ENCODE measurements at places on chromosomes 16 and 17.

- no peak for DNase-seq
These were observed 20.3 kb downstream of the ANKRD40 start for GRCh38 chr17:50687200-50688066.

GRCh38 chr17:66837226-66837625 lies 2.3 kb downstream of the CACNG5 start:
- no peak for DNase-seq

DNA sequence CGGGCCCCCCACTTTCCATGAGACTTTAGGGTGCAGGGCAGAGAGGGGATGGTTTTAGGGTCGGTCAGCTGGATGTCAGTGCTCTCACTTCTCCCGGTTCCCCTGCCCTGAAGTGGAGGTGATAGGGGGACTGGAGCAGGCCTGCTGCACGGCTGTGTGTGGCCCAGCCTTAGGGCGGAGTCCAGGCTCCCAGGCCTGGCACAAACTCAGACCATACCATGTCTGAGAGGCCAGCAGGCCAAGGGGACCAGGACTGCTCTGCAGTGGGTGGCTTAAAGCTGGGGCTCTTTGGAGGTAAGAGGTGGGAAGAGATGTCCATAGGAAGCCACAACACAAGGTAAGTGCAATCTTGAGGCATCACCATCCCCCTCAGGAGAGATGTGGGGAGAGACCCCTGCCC lies 8.3 kb downstream of the TFAP4 start:
- DNase-seq, result no peak

DNA sequence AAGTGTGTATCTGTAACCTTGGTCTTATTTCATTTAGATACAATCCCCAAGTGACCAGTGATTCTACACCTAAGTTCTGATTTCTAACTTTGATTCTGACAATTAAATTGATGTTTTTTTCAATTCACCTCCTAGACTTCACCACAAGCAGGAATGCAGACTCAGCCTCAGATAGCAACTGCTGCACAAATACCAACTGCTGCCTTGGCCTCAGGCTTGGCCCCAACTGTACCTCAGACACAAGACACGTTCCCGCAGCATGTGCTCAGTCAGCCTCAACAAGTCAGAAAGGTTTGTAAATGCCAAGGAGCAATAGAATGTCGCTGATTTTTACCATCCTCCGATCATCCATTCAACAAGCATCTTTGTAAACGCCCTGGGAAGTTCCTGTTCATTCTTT lies 177.7 kb downstream of the MRTFB start:
- no peak for DNase-seq

DNA sequence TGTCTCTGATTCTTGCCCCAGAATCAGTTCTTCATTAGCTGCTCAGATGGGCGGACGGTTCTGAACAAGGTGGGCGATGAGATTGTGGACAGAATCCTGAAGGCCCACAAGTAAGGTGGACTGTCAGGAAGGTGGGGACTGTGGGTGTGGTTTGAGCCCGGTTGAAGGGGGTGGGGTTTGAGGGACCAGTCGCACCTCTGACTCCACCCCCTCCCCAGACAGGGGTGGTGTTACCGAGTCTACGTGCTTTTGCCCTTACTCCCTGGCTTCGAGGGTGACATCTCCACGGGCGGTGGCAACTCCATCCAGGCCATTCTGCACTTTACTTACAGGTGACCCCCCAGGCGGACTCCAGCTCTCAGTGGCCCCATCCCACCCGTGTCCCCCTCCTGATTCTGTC lies 11.3 kb downstream of the PLD2 start:
- DNase-seq, result no peak

DNA sequence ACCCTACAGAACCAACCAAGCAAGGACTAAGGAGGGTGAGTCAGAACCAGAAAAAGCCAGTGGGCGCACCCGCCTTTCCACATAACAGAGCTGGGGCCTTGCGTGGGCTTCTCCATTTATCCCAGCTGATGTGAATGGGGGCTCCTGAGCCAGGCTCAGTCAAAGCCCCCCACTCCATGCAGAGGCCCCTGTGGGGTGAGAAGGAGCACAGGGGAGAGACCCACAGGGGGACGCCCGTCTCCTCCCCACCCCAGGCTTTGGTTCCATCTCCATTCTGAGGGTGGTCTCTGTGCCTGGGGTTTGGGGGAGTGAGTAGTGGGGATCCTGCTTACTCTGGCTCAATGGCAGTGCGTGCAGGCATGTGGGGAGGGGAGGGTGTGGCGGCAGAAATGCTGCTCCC lies 210.1 kb upstream of the TNRC6C start:
- DNase-seq, result no peak

DNA sequence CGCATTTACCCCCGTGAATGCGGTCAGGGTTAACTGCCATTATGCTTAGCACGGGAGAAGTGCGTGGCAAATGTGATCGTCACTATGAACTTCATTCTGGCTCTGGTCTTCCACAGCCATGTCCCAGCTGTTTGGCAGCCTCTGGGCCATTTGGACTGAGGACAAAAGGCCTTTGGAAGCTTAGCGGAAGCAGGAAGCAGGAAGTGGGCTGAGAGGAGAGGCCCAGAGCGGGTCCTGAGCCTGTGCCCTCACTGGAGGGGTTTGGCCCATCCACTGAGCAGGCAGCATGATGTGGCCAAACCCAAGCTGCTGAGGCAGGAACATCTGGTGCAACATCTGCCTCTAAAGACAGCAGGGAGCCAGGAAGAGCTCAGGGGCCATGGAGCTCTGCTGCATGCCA lies 345.9 kb downstream of the C16orf95 start:
- no peak for DNase-seq

DNA sequence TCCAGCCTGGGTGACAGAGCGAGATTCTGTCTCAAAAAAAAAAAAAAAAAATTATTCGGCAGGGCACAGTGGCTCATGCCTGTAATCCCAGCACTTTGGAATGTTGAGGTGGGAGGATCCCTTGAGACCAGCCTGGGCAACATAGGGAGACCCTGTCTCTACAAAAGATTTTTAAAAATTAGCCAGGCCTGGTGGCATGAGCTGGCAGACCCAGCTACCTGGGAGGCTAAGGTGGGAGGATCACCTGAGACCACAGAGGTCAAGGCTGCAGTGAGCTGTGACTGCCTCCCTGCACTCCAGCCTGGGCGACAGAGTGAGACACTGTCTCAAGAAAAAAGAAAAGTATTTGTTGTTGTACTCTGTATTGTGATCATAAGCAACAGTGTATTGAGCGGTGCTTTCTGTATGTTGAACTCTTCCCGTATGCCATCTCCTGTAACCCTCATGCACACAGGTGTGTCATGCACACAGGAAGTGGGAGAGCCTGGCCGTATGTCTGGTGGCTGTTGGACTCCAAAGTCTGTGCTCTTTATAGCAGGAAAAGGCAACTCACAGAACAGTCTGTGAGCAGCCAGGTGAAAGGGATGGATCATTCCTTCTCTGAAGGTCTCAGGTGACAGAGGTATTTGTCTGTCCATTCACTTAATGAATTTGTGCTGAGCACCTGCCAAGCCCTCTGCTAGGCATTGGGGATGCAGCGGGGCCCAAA lies 17.1 kb downstream of the CDH1 start:
- no peak for DNase-seq

DNA sequence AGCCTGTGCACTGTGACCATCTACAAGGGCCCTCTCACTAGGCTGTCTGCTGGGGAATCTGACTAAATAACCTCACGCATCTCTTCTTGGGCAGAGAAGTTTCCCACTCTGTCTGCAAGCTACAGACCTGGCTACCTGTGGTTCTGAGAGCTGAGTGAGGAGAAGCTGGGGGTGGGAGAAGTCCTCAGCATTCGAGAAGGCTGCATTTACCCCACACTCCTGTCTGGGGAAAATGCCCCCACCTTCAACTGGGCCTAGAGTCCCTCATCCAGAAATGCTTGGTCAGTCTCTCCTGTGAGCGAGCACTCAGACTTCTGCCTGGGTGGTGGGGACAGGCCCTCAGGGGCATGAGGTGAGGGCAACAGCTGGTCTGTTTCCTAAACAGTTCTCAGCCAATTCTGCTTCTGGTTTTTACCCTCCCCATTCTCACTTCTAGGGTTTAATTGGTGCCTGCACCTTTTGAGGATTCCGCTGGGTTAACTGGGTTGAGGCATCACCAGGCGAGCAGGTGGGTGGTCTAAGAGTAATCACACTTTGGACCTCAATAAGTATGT lies 98.6 kb downstream of the CYTH1 start:
- DNase-seq, result no peak

GRCh38 chr16:86930001-86930400 lies 351.7 kb downstream of the FOXL1 start:
- DNase-seq, result no peak

- DNase-seq, result no peak
These were observed 71.4 kb upstream of the KCTD5 start for GRCh38 chr16:2610781-2611498.

GRCh38 chr17:46788796-46789195 lies 29.7 kb downstream of the WNT3 start:
- DNase-seq, result no peak

GRCh38 chr16:50771366-50771765 lies 29.5 kb downstream of the CYLD start:
- DNase-seq, result no peak

GRCh38 chr16:67965668-67966548 lies 2.5 kb downstream of the SLC12A4 start:
- DNase-seq, result no peak

- DNase-seq, result no peak
These were observed at the start of gene CCL11 for GRCh38 chr17:34285286-34285792. Gene CCL11, plus strand, starts transcription at chr17:34285742. Its CDS starts 67 bp downstream, at chr17:34285809.

DNA sequence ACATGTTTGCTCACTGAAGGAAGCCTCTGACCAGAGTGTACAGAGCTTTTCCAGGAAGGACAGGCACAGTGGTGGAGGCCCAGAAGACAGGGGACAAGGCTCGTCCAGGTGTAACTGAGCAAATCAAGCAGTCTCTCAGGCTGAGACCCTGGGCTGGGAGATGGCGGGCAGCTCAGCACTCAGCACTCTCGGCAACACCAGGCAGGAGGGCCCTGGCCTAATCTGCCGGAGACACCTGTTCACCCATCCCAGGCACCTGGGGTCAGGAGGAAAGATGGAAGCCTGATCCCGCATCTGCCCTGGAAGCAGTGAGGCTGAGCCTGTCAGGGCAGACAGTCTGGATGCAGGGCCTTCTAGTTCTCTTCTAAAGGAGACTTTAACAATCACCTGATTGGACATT lies 4.8 kb downstream of the RASL10B start:
- DNase-seq, result no peak

GRCh38 chr17:19958023-19958422 lies 19.6 kb downstream of the AKAP10 start:
- no peak for DNase-seq

GRCh38 chr16:3235856-3236669 lies 1.1 kb upstream of the ZNF200 start:
- no peak for DNase-seq

- no peak for DNase-seq
These were observed 114.2 kb upstream of the IRX5 start for GRCh38 chr16:54816471-54816870.

GRCh38 chr16:24689128-24689527 lies 40.3 kb upstream of the TNRC6A start:
- DNase-seq, result no peak

DNA sequence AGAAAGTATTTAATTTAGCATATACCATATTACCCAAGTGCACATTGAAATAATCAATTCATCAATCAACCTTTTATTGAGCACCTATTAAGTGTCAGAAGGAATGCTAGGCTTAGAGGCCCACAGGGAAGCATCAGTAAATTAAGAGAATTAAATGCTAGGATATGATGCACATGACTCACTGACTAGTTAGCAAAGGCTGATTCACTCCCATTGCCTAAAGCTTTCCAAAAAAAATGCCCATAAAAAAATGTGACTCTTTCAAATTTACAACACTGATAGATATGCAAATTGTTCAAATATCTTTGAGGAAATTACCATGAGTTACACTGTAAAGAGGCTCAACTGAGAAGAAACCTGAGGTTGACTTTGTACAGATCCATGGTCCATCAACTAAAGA lies 883.3 kb downstream of the CDH11 start:
- DNase-seq, result no peak

DNA sequence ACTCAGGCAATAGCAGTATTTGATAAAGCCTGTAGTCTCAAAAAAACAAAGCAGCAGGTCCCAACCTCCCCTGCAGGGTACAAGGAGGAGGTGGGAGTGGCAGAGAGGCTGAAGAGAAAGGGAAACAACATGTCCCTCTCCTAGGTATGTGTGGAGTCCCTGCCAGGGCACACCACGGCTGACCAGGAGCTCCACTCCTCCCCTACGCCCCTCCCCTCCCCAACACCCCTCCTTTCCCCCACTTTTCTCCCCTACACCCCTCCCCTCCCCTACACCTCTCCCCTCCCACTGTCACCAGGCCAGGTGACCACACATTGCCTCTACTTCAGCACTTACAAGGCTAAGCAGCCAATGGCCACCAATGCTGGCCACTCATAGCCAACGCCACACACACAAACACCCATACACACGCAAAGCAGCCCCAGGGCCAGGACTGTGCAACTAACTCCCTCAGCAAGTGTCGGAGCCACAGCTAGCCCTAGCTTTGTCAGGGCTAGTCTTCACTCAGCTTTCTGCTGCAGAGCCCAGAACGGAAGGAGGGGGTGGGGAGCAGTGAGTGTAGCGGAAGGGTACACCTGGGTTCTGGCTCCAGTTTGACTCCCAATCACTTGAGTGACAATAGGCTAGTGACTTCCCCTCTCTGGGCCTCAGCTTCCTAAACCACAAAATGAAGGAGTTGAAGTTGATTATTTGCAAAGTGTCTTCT lies 8.2 kb downstream of the CAVIN1 start:
- DNase-seq, result no peak

GRCh38 chr17:57582881-57583756 lies 162.0 kb downstream of the CCDC182 start:
- DNase-seq, result no peak

- no peak for DNase-seq
These were observed 326.8 kb upstream of the N4BP1 start for GRCh38 chr16:48936811-48937210.

DNA sequence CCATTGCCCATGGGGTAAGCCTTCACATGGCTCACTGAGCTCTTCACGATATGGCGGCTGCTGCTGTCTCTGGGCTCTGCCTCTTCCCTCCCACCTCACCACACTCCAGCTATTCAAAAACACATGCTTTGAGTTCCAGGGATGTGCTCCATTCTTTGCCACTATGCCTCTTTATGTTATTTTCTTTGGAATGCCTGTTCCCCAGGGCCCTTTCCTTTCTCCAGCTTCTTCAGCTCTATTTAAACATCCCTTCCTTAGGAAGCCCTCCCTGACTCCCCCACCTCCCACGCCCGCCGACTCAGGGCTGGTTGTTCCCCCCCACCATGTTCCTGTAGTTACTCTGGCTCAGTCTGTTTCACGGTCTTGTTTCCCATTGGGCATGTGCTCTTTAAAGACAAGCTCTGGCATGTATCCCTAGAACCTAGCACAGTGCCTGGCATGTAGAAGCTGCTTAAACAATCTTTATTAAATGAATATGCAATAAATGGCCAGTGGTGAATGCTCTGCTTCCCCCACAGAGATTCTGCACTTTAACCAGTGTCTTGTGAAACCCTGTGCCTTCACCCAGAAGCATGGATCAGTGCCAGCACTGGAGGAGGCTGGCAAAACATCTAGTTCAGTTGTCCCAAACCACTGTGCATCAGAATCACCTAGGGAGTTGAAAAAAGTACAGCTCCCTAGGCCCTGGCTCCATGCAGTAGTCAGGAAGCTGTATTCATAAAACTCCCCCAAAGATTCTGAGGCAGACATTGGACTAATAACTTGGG lies 6.9 kb downstream of the MYCBPAP start:
- no peak for DNase-seq

- no peak for DNase-seq
These were observed 22.1 kb downstream of the COX4I1 start for GRCh38 chr16:85821390-85822135.

GRCh38 chr17:80119271-80119791 lies 17.9 kb downstream of the GAA start:
- DNase-seq, result no peak

GRCh38 chr16:73179705-73180331 lies 131.9 kb upstream of the ZFHX3 start:
- no peak for DNase-seq

GRCh38 chr17:30358055-30358760 lies 20.5 kb upstream of the CPD start:
- no peak for DNase-seq

Data from SK-N-MC (cell line).